Activated naive CD4-positive, alpha-beta T cell treated with anti-CD3 and anti-CD28 coated beads, Interleukin-2, amount 10 ng/mL, durations not matched to agents 5 hours and 36 hours (primary cell): ENCODE measurements at places on chromosomes 16 and 17. TPM values are rescaled to one million over a fixed set of nuclear protein-coding genes. Genes with fewer than 3 reads are reported as not detected.

TBC1D3C gene
- not detected for total RNA-seq

HAP1 gene
- total RNA-seq: 0.05 TPM

IL17C gene
- 0.25 TPM for total RNA-seq

CDH5 gene
- total RNA-seq: not detected

FBXO39 gene
- total RNA-seq: 0.81 TPM
